ENCODE measurements at places on chromosomes 7 and 10. TPM values are rescaled to one million over a fixed set of nuclear protein-coding genes. Genes with fewer than 3 reads are reported as not detected.

CD36 gene
- 2.6 TPM for total RNA-seq

ATG9B gene
- 0.11 TPM for total RNA-seq

RHOBTB1 gene
- 16.4 TPM for total RNA-seq

FAM25G gene
- total RNA-seq: not detected

GPR37 gene
- 1.5 TPM for total RNA-seq

HOXA5 gene
- 0.66 TPM for total RNA-seq

GRM8 gene
- not detected for total RNA-seq

SPAG6 gene
- total RNA-seq: 0.11 TPM

PDGFA gene
- total RNA-seq: 20.4 TPM

NUPR2 gene
- not detected for total RNA-seq
